Activated T-cell treated with anti-CD3 and anti-CD28 coated beads, Interleukin-2, amount 50 U/mL, for 72 hours (primary cell): ENCODE measurements at places on chromosomes 4 and X. TPM values are rescaled to one million over a fixed set of nuclear protein-coding genes. Genes with fewer than 3 reads are reported as not detected.

The PNCK gene
- 0.50 TPM for total RNA-seq

- peaks cover 7% of the 10 kb centered on the region for H3K36me3 ChIP-seq
- no peak for DNase-seq
- H3K4me1 ChIP-seq = peaks cover 7% of the 10 kb centered on the region
- no peak overlapping the region for H3K4me3 ChIP-seq
These were observed 52.9 kb downstream of the NSG1 start for GRCh38 chr4:4439782-4440181.

GRCh38 chrX:15399962-15400391 is 15.8 kb upstream of the VEGFD start:
- peaks cover 33% of the 10 kb centered on the region for H3K27me3 ChIP-seq
- no peaks in the 10 kb centered on the region for H3K4me1 ChIP-seq
- H3K27ac ChIP-seq = no peak overlapping the region
- H3K36me3 ChIP-seq = no peaks in the 10 kb centered on the region

The IL21 gene
- total RNA-seq = 26.0 TPM

The ZFYVE28 gene
- 14.4 TPM for total RNA-seq
